Pancreas (tissue), 10 donors: ENCODE measurements at places on chromosomes 4 and X. TPM values are rescaled to one million over a fixed set of nuclear protein-coding genes. Genes with fewer than 3 reads are reported as not detected.

DNA sequence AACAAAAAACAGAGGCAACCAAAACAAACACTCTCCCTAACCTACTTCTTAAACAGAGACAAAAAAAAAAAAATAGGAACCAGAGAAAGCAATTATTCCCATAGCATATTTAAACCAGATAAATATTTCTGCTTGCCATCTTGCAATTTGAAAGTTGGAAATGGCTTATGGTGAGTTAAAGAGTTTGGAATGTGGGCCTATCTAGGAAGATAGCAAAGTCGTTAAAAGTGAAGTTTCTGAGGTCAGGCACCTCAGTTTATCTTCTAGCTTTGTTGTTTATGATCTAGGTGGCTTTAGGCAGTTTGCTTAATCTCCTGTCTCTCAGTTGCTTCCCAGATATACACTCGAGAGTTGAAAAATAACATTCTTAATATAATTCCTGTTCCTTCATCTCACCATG, 284.2 kb downstream of the KCNIP4 start:
- no peak for DNase-seq

DNA sequence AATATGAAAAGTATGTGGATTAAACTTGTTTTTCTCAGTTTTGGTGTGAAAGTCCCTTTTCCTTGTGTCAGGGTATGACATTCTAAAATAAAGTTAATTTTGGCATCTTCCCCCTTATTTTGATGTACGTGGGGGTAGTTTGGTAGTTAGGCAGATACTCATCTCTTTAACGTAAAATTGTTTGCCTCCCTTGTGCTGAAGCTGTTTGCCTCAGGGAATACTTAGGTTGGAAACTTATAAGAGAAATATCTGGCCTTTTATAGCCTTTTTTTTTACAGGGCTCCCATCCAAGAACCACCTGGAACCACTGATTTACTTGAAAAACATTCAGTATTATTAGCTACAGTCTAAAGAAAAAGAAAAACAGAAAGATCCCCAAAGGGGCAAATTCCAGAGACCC, 85.5 kb downstream of the PHEX start:
- DNase-seq: no peak

DNA sequence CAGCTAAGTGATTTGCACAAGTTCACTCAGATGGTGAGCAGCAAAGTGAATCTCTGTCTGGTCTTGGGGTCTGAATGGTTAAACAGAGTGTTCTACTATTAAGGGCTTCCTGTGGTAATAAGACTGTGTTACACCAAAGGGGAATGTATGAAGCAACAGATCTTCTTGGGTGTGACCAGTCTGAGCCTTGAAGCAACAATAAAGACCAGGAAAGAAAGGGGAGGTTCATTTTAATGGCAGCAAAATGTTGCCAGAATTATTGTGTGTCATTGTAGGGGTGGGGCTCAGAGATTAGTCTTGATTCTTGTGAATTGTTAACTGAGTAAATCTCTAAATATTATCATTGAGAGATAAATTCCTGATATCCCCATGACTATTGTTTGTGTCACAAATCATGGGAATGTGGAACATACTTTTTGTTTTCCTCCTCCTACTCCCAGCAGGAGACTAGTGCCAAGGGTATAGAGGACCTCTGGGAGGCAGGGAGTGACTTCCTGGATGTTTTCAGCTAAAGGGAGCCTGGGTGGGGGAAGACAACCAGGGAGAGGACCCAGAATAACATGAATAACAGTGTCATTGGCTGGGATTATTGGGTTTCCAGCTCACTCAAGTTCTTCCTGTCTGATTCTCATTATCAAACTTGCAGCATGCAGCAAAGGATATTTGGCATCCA, 141.4 kb upstream of the PAK3 start:
- DNase-seq: no peak

- DNase-seq: peak; percentile 15
These were observed 16.1 kb upstream of the EXOSC9 start for GRCh38 chr4:121784975-121785374.

LEF1 gene
- polyA plus RNA-seq: 0.61 TPM
